ENCODE measurements at places on chromosomes 6 and 20.

DNA sequence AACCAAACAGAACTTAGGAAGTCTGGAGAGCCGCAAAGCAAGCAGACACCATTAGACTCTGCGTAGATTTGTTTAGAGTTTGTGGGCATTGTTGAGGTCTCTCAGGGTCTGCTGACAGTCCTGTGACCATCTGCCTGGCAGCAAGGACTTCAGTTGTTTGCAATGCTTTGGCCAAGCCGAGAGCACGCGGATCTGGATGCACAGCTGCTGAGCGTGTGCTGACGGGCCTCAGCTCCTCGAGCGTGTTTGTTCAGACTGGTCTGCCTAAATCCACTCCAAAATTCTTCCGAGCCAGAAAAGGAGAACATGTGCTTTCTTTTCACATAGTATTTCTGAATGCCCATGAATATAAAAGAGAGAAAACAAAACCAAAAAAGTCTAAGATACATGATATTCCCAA is 159.0 kb downstream of the ZNF217 start:
- no peak for DNase-seq

GRCh38 chr6:8342241-8342819 is 93.0 kb downstream of the SLC35B3 start:
- DNase-seq, result no peak

DNA sequence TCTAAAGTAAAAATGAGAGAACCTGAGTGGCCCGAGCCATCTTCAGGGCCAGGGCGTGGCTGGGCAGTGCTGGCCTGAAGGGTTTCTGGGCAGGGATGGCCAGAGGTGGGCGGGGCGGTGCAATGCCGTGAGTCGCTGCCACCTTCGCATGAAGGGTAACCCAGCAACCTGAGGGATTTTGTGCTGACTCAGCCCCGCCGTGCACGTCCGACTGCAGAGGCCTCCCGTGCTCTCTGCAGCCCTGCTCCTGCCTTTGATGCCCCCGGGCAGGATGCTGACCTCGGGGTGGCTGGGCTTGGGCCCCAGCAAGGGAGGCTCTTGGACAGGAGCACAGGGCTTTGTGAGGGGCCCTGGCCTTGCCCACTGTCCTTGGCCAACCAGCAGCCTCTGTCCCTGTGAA is 81.7 kb upstream of the GATA5 start:
- DNase-seq, result no peak

DNA sequence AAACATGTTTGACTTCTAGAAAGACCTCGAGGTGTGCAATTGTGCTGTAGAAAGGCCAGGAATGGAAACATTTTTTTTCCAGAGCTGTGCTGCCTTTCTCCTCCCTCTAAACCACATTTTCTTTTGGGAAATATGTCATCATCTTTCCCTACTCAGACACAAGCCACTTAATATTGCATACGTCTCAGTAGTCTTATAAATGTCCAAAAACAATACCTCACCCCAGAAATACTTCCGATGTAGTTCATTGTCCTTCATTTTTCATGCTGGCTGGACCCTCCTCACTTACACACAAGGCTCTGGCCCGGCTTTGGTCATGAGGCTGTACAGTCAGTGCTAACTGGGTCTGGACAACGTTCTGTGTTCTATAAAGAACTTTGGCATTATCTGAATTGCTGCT is 126.4 kb downstream of the SCML4 start:
- no peak for DNase-seq

- no peak for DNase-seq
Observed at GRCh38 chr6:56499095-56499494, 143.6 kb downstream of the DST start.

GRCh38 chr20:15318682-15319081 is 981.3 kb upstream of the FLRT3 start:
- no peak for DNase-seq

- DNase-seq, result no peak
Observed at GRCh38 chr6:35392773-35393672, 50.7 kb downstream of the PPARD start.
